ENCODE measurements at places on chromosomes 1 and 21.

DNA sequence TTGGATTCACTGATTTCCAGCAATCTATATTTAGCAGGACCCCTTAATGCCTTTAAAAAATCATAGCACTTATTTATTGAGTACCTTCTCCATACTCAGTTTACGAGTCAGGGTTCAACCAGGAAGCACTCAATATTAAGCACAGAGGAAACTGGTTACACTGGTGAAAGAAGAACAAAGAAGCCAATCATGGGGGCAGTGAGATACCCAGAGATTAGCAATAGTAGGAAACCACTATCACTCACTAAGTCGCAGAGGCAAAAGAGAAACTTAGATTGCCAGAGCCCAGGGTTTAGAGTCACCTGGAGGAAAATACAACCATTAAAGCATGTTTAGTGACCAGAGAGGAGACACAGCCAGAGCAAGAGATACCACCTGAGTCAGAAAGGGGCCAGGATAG, 670.5 kb upstream of the USP24 start:
- DNase-seq = no peak

DNA sequence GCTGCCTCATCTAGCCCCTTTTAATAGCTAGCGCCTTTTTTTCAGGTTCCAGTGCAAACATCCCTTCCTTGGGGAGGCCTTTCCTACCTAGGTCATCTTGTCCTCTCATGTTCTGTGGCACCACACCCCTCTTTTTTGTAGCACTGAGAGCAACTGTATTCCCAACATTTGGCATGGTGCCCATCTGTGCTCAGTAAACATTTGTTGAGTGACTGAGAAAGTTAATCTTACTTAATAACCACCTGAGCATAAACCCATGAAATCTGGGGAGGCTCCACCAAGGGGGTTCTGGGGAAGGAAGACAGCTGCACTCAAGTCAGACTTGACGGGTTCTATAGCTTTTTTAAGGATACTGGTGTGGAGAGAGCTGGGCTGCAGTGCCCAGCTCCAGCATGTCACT, 90.0 kb downstream of the NOS1AP start:
- DNase-seq = no peak

DNA sequence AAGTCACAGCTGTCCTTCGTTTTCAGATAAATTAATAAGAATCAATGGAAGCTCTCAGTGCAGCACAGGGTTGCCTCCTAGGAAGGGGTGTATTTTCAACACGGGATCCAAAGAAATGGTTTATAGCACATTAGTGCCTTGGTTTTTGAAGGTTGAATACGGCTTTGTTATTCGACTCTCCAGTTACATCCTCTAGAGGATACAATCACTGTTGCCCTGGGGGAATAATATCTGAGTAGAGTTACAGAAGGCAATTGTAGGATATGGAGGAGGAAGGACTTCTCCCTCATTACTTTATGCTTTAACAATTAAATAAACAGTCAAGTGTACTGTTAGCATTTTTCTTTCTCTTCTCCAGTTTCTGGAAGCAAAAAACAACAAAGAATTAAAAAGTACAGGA, 14.3 kb upstream of the ZNF326 start:
- no peak for DNase-seq

- DNase-seq = no peak
Observed at GRCh38 chr1:12464045-12464461, 154.0 kb downstream of the DHRS3 start.

GRCh38 chr1:101216623-101217022, 20.2 kb upstream of the S1PR1 start:
- DNase-seq = no peak

DNA sequence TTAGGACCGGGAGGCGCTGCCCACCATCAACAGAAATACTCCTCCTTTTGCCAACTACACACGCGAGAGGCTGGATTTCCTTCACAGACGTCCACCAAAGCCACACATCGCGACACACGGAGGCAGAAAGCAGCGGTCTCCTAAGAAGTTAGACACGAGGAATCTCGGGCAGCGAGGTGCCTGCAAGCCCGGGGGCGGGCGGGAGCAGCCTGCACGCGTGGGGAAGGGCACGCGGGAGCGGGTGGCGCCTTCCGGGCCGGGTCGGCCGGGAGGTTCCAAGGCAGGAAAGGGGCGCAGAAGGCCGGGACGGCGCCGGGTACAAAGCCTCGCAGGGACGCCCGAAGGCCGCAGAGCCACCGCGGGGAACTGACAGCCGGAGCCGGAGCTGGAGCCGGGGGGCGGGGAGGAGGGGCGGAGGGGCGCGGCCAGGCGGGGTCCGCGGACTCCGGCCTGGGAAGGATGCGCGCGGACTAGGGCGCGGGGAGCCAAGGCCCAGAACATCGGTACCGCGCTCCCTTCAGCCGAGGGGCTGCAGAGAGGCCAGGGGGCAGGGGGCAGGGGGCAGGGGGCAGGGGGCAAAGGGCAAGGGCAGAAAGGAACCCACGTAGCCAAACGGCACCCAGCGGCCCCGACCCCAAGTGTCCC, 722 bp downstream of the NPHP4 start:
- DNase-seq = peak; percentile 21

GRCh38 chr1:183739741-183740271, 65.1 kb upstream of the RGL1 start:
- DNase-seq = no peak

- no peak for DNase-seq
Observed at GRCh38 chr1:9198538-9199361, 35.8 kb upstream of the H6PD start.

DNA sequence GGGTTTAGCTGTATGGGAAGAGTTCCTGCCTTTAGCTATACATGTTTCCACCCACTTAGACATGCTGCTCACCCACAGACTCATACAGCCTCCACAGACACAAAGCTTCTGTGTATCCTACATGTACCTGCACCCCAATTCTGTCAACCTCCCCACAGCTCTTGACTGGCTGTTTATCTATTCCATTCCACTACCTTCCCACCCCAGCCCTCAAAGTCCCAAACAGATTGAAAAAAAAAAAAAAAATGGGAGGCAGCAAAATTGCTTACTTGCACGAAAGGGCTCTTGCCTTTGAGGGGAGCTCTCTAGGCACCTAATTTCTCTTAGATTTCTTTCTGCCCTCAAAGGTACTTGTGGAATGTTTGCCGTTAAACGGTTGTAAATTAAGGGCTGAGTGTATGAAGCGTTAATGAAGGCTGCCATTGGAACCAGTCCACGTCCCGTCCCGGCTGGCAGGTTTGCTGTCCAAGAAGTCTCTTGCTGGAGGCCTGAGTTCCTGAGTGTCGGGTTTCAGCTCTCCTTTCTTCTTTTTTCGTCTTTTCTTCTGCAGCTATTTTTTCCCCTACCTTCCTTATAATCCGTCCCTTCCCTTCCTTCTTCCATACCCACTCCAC, 43.6 kb downstream of the PBX1 start:
- no peak for DNase-seq

DNA sequence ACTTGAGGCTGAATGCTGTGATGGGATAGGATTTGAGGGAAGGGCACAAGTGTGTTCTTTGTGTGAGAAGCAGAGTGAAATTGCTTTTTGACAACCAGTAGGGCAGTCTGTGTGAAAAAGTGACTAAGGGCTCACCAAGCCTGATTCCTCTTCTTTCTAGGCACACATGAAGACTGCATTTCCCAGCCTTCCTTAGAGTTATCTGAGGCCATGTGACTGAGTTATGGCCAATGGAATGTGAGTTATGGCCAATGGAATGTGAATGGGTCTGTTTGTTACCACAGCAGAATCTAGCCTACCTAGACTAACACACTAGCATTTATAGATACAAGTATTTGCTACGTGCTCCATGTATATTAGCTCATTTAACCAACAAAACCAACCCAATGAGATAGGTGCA, 35.3 kb upstream of the DIRAS3 start:
- DNase-seq = no peak

GRCh38 chr1:169025412-169025811, 81.1 kb upstream of the ATP1B1 start:
- no peak for DNase-seq

DNA sequence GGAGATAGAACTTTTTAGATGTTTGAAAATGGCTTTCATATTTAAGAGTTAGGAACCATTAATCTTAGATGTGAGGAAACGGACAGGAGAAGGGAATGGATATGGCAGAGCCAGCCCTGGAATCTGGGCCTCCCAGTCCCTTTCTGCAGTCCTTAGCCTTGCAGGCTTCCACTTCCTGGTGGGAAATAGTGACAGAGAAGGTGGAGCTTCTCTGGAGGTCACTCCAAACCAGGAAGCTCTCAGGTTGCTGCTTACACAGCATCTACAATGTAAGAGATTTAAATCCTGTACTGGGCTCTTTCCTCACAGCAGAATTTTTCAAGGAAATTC, 2.5 kb downstream of the S100A11 start:
- no peak for DNase-seq

GRCh38 chr1:50593515-50593914, 170.3 kb upstream of the DMRTA2 start:
- DNase-seq = no peak
